Tracheal epithelial cell (primary cell): ENCODE measurements at places on chromosomes 4 and X. TPM values are rescaled to one million over a fixed set of nuclear protein-coding genes. Genes with fewer than 3 reads are reported as not detected.

Gene PPAT
- 26.0 and 39.6 TPM in 2 replicates for total RNA-seq

Gene MEPE
- not detected in 2 replicates for total RNA-seq

Gene FRMPD4
- total RNA-seq, result under 0.01 and 0.21 TPM in 2 replicates

Gene TLR3
- total RNA-seq, result 0.43 and 1.7 TPM in 2 replicates

Gene SMIM43
- 0.24 TPM in 1 of 2 replicates, not detected in the other for total RNA-seq

Gene NLGN3
- total RNA-seq, result not detected in 2 replicates

Gene MMAA
- total RNA-seq, result 1.5 and 2.4 TPM in 2 replicates

Gene TSPAN7
- under 0.01 and 1.3 TPM in 2 replicates for total RNA-seq

Gene CXCL8
- total RNA-seq, result 3.2 and 412 TPM in 2 replicates

Gene PRSS12
- total RNA-seq, result 11.8 and 24.1 TPM in 2 replicates

Gene GABRE
- 14.9 and 16.8 TPM in 2 replicates for total RNA-seq

Gene TEC
- 0.43 and 0.48 TPM in 2 replicates for total RNA-seq

Gene MAGEB10
- total RNA-seq, result not detected in 2 replicates

Gene MAGED4
- 0.48 TPM in 1 of 2 replicates, not detected in the other for total RNA-seq

Gene ARHGAP36
- not detected in 2 replicates for total RNA-seq
